ENCODE measurements at places on chromosomes 12 and 14.
A peak's percentile ranks its signal among the peaks of the same experiment; 100 is the strongest.

DNA sequence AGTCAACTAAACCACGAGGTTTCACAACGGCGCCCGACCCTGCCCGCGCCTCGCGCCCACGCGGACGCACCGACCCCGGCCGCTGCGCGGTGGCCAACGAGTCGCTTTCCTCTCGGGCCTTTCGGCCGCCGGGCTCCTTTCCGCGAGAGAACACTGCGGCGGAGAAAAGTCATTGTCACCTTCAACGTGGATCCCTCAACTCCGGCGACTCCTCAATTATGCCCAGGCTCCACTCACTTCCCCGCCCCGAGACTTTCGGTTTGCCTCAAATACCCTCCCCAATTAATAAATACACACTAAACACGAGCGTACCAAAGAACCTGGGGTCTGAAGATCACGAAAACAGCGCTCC lies 450 bp downstream of the SINHCAF start:
- DNase-seq = no peak

DNA sequence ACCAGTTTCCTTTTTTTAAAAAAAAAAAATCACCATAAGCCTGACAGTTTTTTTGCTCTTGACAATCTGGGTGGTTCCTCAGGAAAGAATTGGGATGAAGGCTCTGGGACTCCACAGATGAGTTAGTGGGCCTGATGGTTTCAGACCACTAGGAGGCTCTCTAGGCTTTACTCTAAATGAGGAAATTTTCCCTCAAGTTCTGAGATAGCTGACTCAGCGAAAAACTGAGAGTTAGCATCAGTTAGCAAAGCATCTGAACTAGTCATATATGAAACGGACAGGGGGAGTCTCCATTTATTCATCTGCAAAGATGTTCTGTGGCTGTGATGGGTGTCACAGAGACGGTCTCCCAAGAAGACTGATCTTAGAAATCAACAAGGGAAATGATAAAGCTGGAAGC lies 314.3 kb upstream of the OR4E1 start:
- DNase-seq = peak; percentile 24

DNA sequence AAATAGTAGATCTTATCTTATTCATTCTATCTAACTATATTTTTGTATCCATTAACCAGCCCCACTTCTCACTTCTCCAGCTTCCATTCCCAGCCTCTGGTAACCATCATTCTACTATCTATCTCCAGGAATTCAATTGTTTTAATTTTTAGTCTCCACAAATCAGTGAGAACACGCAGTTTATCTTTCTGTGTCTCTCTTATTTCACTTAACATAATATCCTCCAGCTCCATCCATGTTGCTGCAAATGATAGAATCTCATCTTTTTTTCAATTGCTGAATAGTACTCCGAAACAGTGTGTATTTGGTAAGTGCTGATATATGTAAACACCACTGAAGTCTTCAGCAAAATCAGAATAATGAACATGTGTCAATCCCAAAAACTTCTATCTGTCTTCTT lies 587.2 kb upstream of the ATP2B1 start:
- no peak for DNase-seq

- DNase-seq = no peak
Observed at GRCh38 chr12:118972982-118973381, 8.4 kb upstream of the SRRM4 start.

- DNase-seq = no peak
Observed at GRCh38 chr14:70239802-70240201, 51.1 kb upstream of the SLC8A3 start.

- DNase-seq = no peak
Observed at GRCh38 chr14:90003526-90004307, 48.0 kb downstream of the TDP1 start.

DNA sequence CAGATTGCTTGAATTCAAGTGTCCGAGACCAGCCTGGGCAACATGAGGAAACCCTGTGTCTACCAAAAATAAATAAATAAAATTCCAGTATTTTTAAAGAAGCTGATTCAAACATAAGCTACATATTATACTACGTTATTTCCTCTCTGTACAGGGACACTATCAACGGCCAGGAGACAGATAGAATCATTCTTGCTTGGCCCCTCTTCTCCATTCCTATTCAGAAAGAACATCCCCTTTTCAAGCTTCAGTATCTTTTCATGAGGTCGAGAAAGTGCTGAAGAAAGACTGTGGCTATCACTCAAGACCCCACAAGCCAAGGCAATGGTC lies 314 bp upstream of the DHRS7 start:
- no peak for DNase-seq

DNA sequence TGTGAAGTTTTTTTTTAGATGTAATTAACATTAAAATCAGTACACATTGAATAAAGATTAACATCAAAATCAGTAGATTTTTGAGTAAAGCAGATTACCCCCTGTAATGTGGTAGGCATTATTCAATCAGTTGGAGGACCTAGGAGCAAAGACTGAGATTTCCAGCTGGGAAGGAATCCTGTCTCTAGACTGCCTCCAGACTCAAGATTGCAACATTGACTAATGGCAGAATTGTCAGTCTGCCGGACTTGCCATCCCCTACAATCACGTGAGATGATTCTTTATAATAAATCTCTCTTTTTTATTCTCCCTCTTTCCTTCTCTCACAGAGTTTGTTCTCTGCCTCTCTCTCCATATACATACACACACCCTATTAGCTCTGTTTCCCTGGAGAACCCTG lies 51.4 kb upstream of the SLC6A15 start:
- no peak for DNase-seq

- DNase-seq = no peak
Observed at GRCh38 chr12:43352001-43352400, 200.0 kb downstream of the ADAMTS20 start.

- no peak for DNase-seq
Observed at GRCh38 chr12:108784270-108784669, 53.0 kb upstream of the CORO1C start.

GRCh38 chr14:70776197-70776596 lies 33.1 kb downstream of the MAP3K9 start:
- no peak for DNase-seq

DNA sequence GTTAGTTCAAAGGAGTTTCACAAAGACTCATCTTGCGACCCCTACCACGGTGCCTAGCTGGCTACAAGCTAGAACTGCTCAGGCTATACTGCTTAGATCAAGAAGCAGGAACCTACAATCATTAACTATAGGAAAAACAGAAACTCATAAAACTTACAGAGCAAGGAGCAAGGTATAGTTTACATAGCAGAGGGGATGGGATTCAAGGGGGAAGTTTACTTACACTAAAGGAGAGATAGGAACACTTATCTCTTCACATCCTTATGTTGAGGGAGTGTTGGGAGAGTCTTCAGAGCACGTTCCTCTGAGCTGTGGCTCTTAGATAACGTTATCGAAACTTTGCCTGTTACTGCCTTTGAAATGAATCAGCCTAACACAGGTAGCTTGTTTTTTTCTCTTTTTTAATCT lies 58.1 kb downstream of the FSCB start:
- no peak for DNase-seq

- no peak for DNase-seq
Observed at GRCh38 chr12:129607301-129607700, 296.5 kb downstream of the TMEM132D start.

DNA sequence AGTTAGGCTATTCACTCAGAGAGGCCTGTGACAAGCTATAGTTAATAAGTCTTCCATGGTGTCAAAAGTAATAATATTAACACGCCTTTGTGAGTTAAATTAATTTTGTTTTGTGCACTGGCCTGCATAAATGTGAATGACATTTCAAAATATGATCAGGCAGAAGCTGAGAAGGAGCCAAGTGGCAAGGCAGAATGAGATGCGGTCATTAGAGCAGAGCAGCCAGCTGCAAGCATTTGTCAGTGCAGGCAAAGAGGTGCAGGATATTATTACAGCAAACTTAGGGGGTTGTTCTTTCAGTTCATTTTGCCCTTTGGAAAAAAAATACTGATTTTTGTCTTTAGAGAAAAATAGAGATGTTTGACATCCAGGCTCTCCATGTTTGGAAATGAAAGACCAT lies 364.5 kb downstream of the PAWR start:
- no peak for DNase-seq

GRCh38 chr12:68508576-68508975 lies 102.1 kb upstream of the RAP1B start:
- no peak for DNase-seq

DNA sequence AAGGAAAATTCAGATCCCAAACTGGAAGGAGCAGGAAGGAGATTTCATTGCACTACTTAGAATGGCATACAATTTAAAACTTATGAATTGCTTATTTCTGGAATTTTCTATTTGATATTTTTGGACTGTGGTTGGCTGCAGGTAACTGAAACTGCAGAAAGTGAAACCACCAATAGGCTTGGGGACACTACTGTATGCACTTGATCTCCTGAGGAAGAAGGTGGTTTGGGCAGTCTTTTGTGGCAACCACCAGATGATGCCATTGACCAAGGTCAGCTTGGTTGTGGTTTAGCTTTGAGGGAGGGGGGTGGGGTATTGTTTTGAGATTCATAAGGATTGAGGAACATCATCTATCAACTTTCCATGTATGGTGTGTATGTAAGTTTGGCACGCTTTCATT lies 209.5 kb upstream of the STXBP6 start:
- no peak for DNase-seq

DNA sequence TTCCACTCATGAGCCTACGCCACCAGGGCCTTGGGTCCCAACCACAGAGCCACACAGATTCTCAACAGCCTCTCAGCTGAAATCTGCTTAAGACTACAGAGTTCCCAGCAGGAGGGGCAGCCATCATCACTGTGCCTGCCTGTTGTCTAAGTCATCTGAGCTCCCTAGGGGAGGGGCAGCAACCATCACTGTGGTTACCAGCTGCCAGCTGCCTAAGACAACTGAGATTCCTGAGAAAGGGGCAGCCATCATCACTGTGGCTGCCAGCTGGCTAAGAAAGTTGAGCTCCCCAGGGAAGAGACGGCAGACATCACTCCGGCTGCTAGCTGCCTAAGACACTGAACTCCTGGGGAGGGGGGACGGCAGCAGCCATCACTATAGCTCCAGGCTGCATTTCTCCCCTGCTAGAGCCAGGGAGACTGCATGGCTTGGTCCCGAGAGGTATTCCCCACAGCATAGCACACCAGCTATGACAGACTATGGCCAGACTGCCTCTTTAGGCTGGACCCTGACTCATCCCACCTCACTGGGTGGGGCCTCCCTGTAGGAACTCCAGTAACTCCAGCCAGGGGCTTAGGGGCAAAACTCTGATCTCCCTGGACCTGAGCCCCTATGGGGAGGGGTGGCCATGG lies 37.2 kb upstream of the C14orf132 start:
- no peak for DNase-seq

GRCh38 chr14:68546839-68547238 lies 246.0 kb downstream of the ZFP36L1 start:
- no peak for DNase-seq

DNA sequence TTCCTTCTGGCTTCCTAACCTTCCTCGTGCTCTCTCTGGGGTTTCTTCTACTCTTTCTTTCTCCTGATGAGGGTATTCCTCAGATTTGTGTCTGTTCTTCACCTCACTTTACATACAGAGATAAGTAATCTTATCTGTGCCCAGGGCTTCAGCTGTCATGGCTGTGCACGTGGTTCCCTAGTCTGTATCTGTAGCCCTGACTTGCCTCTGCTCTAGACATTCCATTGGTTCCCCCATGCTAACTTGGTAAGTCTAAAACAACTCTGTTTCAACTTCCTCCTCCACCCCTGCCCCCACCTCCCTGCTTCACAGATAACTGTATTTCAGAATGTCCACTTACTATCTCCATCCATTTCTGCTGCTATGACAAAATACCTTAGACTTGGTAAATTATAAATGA lies 10.8 kb downstream of the DIP2B start:
- no peak for DNase-seq

GRCh38 chr14:103740991-103741689 lies 25.5 kb downstream of the ZFYVE21 start:
- no peak for DNase-seq

- DNase-seq = no peak
Observed at GRCh38 chr12:101299346-101299745, 19.4 kb downstream of the UTP20 start.

DNA sequence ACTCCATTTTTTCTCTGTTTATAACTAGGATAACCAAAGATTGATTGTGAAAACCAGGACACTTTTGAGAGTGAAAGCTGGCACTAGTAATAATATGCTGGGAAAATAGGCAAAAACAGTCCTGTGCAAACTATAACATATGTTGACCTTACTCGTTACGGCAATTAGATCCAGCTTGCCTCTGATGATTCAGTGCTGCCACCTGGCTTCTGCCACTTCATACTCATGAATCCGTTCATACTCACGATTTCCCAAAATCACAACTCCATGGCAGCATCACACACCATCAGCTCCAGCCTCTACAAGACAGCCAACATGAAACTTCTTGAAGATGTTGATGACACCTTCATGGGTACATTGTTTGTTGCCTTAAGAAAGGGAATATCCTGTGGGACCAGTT lies 49.1 kb upstream of the CAND1 start:
- no peak for DNase-seq

- peak; percentile 44 for DNase-seq
Observed at GRCh38 chr14:105398726-105399465, 558 bp downstream of the TEX22 start.

- no peak for DNase-seq
Observed at GRCh38 chr14:20733684-20734429, 11.8 kb upstream of the EDDM3A start.

DNA sequence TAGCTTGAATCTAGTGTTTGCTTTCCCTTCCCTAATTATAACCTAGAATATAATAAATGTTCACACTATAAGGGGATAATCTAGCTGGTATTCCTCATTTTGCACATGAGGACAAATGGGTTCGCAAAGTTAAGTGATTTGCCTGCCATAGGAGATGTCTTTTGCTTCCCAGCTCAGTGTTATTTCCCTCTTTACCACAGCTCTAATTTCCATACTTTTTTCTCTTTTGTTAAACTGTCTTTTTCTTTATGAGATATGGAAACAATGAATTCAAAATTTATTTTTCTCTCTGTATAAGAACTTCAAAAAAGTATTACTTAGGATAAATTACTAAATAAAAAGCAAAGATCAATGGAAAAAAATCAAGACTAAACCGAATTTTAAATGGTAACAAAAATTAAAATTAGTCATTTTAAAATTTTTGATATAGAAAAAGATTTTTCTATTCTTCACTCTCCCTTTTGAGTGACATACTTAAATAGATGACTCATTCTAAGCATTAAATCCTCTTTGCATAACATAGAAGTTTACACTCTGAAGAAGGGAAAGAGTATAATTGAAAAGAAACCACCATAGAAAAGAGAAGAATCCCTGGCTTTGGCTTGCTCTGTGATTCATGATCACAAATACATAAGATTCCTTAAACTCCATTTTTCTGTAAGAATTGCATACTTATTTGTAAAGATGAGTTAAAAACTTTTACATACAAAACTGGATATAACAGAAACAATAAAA lies 97.3 kb downstream of the INSM2 start:
- no peak for DNase-seq

Measured in CD4-positive, alpha-beta memory T cell (primary cell).